ENCODE measurements at places on chromosomes 7 and 10. TPM values are rescaled to one million over a fixed set of nuclear protein-coding genes. Genes with fewer than 3 reads are reported as not detected.

Gene CFAP46
- total RNA-seq: 0.11 TPM

DNA sequence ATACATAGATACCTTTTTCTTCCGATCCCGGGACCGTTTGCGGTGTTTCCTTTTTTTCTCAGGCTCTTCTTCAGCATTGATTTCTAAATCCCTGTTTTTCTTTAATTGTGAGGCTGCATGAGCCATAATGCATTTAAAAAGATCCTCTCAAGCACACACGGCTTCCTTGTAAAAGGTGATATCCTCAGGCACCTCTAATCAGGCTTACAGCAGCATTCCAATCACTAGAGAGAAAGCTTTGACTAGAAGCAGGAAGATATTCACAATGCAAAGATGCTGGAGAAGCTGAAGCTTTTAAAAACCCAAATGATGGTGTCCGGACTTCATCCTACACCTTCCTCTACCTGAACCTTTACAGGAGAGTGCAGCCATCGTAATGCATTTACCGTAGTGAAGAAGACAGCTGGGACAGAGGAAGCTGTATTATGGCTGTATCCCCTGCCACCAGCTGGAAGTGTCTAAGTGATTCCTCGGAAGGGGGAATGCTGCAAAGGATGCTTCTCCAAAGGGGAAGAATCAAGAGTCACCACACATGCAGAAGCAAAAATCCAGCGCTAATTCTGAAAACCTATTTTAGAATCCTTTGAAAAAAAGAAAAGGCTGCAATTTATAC lies at the start of gene ANK3:
ANK3 (minus strand) TSS at position 463 of the 613 bp plus-strand sequence; CDS start at position 126, 337 bp downstream.
- no peak for DNase-seq

Gene GIMAP1
- 3.1 TPM for total RNA-seq

GRCh38 chr7:120402079-120402767 lies 129.2 kb downstream of the KCND2 start:
- no peak for DNase-seq

Gene CDNF
- 3.9 TPM for total RNA-seq

Gene ELMO1
- total RNA-seq: 49.6 TPM

- no peak for DNase-seq
Measured at GRCh38 chr7:157573244-157573643, 236.4 kb downstream of the DNAJB6 start.

DNA sequence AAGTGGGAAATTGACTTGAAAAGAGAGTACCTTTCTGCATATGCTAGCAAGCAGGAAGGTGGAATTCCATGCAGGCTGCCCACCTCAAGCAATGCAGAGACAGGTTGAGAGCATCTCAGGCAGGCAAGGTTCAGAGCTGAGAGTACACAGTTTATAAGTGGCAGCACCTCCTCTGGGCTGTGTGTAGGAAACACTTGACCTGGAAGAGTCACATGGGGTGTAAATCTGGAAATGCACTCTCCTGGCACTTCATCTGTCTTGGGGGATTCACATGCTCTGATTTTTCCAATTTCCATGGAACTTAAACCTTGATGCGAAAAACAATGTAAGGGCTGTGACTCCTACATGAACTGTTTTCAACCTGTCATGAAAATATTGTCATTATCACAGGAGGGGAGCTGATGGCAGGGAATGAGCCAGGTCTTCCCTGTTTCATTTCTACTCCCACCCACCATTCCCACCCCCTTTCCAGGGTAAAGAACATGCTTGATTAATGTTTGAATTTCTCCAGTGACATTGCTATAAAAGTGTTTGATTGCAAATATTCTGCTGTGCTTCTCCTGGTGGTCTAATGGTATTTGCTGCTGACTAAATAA lies 328.3 kb downstream of the BICC1 start:
- no peak for DNase-seq

DNA sequence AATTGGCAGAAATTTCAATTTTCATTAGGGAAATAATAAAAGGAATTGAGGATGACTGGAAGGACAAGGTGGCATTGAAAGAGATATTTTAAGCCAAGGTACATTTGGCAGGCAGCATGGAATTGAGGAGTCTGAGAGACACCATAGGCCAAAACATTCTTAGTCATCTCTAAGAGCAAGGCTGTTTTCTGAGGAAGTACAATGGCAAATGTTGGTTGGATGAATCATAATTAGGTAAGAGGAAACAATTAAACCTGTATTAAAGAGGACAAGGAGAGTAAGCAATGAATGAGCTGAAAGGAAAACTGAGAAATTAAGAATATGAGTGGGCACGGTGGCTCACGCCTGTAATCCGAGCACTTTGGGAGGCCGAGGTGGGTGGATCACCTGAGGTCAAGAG lies 86.3 kb downstream of the MRPL32 start:
- DNase-seq: no peak

DNA sequence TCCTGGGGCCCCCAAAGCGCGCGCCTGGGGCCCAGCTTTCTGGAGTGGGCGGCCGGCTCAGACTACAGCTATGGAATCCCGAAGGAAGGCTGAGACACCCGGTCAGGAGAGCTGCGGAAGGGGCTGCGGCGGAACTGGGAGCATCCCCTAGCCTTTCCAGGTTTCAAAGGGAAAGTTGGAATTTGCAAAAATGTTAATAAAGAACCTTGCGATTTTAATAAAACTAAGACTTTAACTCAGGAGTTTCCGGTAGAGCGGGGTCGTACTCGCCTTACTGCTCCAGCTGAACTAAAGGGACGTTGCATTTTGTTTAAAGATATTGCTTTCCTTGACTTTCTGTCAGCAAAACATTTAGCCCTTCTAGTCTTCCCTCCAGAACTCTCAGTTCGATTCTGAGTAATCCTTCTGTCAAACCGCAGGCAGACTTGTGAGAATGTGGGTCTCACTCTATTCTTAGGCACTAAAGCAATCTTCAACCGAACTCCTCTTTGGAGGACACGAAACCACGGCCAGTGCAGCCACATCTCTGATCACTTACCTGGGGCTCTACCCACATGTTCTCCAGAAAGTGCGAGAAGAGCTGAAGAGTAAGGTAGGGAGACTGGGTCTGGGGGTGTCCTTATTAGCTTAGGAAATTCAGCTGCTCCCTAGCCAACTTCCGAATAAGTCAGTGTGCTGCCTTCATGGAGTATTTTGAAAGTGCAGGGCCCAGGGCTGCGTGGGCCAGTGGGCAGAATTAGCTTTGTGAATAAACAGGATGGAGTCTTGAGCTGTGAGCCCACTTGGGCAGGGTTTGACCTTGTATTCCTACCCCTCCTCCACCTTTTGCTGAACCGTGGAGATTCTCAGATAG lies 1.9 kb downstream of the CYP26A1 start:
- DNase-seq: no peak

DNA sequence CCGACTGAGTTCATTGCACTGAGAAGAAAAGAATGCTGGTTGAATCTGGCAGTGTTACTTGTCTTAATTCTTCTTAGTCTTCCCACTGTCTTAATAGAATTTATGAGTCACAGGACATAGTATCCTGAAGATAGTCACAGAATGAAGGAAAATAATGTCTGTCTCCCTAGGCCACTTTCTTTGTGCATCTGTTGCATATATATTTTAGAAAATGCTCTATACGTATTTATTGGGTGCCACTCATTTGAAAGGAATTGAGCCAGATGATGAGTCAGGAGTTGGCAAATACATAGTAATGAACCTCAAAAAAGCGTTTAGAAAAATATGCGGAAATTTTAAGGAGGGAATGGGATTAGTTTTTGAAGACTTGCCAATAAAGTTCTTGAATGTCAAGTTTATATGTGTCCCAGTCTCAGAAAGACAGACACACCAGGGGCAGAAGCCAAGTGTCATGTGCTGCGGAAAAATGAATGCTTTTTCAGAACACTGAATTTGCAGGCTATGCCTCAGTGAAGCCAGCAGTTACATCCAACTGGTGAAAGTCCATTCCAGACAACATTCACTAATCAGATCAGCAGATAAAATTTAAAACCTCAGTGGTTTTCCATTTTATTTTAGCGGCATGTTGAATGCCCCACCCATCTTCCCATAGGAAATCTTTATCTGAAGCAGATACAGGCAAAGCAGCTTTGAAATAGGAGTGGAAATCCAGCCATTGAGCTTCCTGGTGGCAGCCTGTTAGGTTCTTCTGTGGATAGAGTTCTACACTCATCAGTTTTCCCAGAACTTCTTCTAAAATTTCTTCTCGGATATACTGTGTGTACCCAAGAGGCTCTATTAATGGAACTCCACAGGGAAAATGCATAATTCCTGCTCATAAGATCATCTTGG lies 308.4 kb downstream of the BICC1 start:
- DNase-seq: no peak

- DNase-seq: no peak
Measured at GRCh38 chr10:37754538-37755323, 102.7 kb downstream of the ZNF248 start.

GRCh38 chr7:49644396-49645166 lies 128.9 kb upstream of the VWC2 start:
- no peak for DNase-seq

Gene SHTN1
- total RNA-seq: 22.3 TPM

GRCh38 chr10:70905071-70906021 lies 17.0 kb upstream of the PCBD1 start:
- peak; percentile 61 for DNase-seq

DNA sequence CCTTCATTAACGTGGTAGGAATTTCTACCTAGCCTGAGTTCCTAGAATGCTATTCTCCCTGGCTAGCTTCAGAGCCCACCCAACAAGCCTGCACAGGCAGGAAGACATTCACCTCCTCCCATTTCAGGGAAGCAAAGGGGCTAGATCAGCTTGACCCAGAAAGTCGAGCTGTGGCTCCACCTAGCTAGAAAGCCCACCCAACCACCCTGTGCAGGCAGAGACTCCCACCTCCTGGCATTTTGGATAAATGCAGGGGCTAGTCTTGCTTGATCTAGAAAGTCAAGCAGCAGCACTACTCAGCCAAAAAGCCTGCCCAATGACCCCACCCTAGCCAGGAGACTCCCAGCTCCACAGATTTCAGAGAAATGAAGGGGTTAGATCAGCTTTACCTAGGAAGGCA lies 479.5 kb downstream of the SDK1 start:
- DNase-seq: no peak

DNA sequence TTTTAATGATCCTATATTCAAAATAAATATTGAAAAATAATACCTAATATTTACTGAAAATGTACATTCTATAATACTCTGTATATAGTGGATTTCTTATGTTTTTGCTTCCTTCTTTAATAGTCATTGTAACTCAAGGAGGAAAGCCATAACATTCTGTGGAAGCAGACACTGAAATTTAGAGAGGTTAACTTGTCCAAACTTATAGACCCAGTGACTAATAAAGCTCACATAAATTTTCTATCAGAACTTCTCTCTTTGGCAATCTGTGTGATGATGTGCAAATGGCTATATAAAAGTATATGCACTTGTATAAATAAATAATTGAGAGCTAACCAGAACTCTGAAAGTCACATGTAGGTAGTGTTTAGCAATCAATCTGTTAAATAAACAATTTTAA lies 26.1 kb downstream of the GNAT3 start:
- no peak for DNase-seq

DNA sequence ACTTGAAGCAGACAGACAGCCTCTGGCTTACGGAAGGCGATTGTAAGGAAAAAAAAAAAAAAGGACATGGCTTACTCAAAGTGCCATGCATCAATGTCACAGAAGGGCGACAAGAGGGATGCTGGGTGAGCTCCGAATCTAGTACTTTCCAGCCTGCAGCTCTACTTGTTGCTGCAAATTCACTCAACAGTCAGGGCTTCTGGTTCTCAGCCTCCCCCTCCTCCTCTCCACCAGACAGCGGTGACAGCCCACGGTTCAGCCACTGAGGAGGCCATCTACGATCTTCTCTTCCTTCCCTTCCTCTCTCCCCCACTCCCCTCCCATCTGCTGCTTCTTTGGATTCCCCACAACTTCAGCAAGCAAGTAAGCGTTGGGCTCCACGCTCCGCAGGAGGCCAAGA lies 63.5 kb downstream of the PRKAG2 start:
- no peak for DNase-seq

Gene VAX1
- not detected for total RNA-seq

GRCh38 chr7:144787127-144787526 lies 48.7 kb downstream of the TPK1 start:
- no peak for DNase-seq

Gene GIMAP7
- 2.3 TPM for total RNA-seq

Gene SPDYE16
- total RNA-seq: not detected

- no peak for DNase-seq
Measured at GRCh38 chr10:31278279-31278941, 40.6 kb upstream of the ZEB1 start.

Gene FGL2
- 9.2 TPM for total RNA-seq

- DNase-seq: no peak
Measured at GRCh38 chr7:116429986-116430619, 69.4 kb upstream of the CAV2 start.

Gene RELN
- 1.8 TPM for total RNA-seq

Gene SVIL
- 129 TPM for total RNA-seq

- DNase-seq: no peak
Measured at GRCh38 chr10:6445671-6446316, 134.3 kb downstream of the PRKCQ start.

Gene HYAL4
- 2.8 TPM for total RNA-seq

DNA sequence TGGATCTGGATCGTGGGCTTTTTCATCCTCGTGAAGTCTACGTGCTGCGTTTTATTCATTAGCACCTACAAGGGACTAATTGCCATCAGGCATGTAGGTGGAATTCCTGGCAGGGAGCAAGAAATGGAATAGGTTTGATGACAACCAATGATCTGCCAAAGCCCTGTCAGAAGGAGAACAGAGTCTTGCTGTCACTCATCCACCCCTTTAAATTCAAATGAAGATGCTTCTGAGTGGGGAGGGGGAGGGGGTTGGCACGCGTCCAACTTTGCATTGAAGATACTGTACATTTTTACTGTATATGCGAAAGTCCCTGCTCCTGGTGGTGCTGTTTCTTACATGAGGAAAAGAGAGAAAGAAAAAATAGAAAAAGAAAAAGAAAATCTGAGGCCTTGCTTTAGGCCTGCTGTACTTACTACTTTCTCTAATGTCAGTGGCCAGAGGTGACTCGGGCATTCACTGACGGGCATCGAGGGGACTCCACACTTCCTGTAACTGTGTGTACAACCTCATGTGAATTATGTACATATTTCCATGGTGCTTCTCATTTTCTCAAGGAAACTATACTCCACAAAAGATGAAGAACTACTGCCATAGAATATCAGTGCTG lies 569.1 kb downstream of the INHBA start:
- DNase-seq: no peak

GRCh38 chr10:34655286-34656170 lies 159.6 kb downstream of the PARD3 start:
- no peak for DNase-seq

DNA sequence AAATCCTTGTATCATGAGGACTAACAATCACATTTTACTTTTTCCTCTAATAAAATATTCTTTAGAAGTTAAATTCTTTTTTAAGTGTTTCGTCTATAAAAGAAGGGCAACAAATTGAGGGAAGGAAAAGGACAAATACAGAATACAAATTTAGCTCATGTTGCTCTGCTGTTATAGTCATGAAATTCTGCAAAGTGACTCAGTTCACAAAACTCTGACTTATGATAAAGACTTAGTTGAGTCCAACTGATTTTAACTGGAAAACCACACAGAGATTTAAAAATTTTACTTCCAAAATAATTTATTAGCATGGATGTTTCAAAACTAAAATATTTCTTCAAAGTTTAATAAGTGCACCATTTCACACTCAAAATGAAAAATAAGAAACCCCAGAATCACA lies 75.0 kb upstream of the GPR22 start:
- no peak for DNase-seq

GRCh38 chr10:35705051-35705450 lies 63.0 kb upstream of the FZD8 start:
- no peak for DNase-seq

Gene FKBP14
- total RNA-seq: 4.7 TPM

Gene AKR1C4
- total RNA-seq: 1.1 TPM

Gene PAPOLB
- not detected for total RNA-seq

- no peak for DNase-seq
Measured at GRCh38 chr10:118017071-118017740, 29.5 kb downstream of the RAB11FIP2 start.
